ENCODE measurements at places on chromosomes 1 and 21. TPM values are rescaled to one million over a fixed set of nuclear protein-coding genes. Genes with fewer than 3 reads are reported as not detected.

GRCh38 chr1:242813490-242814091 lies 289.1 kb upstream of the PLD5 start:
- DNase-seq, result no peak

Gene IER5
- 5.7 TPM for polyA plus RNA-seq

DNA sequence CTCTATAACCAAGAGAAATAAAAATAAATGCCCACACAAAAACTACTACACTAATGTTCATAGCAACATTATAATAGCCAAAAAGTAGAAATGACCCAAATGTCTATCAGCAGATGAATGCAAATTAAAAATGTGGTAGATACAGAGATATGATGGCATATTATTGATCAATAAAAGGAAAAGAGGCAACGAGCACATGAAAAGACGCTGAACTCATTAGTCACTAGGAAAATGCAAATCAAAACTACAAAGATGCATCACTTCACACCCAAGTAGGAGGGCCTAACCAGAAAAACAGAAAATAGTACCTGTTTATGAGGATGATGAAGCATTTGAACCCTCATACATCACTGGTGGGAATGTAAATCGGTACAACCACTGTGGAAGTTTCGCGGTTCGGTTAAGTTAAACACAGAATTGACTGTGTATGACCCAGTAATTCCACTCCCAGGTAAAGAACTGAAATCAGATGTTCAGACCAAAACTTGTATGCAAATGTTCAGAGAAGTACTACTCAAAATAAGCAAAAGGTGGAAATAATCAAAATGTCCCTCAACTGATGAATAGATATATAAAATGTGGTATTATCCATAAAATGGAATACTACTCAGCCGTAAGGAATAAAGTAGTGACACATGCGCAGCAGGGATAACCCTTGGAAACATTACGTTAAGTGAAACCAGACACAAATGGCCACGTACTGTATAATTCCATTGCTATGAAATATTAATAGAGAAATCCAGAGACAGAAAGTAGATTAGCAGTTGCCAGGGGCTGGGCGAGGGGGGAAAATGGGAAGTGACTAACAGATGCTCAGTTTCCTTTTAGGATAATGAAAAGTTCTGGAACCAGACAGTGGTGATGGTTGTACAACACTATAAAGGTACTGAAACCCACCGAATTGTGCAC lies 3.1 kb downstream of the USP48 start:
- DNase-seq, result no peak

Gene HES3
- polyA plus RNA-seq, result not detected

GRCh38 chr1:67624680-67625079 lies 60.3 kb upstream of the GADD45A start:
- no peak for DNase-seq

- no peak for DNase-seq
Observed at GRCh38 chr1:43232074-43232473, 37.7 kb upstream of the TMEM125 start.

DNA sequence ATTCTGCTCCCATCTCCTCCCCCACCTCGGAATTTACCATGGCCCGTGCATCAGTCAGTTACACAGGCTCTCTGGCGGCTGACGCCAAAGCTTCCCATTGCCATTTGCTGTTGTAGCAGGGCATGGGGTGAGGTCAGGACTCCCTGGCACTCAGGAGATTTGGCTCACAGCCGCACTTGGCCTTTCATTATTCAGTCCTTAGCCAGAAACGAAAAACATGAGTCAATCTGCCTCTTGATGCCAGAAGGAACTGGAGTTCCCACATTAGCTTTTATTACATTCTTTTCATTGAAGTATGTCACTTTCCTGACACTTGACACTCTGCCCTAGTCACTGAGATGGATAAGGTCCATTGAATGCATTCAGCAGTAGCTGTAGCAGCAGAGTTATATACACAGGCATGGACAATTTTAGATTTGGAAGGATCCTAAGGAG lies 260.6 kb downstream of the CACNA1E start:
- DNase-seq, result no peak

- no peak for DNase-seq
Observed at GRCh38 chr1:213940947-213941346, 46.8 kb upstream of the PROX1 start.

Gene RIPPLY3
- 1.9 TPM for polyA plus RNA-seq

DNA sequence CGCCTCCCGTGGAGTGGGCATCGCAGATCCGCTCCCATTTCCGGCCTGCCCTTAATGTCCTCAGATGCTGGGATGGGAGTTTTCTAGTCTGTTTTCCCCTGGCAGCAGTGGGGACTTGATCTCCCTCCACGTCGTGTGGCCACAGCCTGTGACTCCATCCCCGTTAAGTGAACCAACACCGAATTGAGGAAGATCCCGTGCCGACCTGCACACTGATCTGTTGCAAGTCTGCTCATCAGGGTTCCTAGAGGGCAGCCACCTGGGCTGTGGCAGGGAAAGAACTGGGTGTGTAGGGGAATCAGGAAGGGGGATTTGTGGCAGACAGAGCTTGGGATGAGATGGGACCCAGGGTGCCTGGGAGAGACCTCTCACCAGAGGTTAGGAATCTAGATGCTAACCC lies 23.3 kb upstream of the CDK18 start:
- no peak for DNase-seq

GRCh38 chr1:206547104-206547503 lies 39.8 kb downstream of the RASSF5 start:
- no peak for DNase-seq

Gene PBX1
- polyA plus RNA-seq, result 160 TPM

DNA sequence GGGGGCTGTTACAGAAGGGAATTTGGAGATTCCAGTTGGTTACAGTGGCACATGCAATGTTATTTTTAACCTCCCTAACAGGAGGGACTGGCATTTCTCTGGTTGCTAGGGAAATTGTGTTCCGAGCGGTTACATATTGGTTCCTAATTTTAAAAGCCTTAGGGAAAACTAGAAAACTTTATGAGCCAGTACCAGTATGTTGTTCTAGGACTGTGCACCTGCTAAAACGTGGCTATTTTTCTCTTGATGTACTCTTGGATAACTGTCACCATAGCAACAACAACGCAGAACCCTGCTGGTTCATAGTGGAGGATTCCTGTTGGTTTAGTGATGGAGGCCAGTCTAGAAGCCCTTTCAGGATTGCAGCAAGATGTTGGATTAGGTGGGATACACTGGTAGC lies 68.9 kb upstream of the PGBD5 start:
- no peak for DNase-seq

Gene LCE3D
- polyA plus RNA-seq, result not detected

- DNase-seq, result no peak
Observed at GRCh38 chr1:1429671-1430073, 5.8 kb upstream of the VWA1 start.

DNA sequence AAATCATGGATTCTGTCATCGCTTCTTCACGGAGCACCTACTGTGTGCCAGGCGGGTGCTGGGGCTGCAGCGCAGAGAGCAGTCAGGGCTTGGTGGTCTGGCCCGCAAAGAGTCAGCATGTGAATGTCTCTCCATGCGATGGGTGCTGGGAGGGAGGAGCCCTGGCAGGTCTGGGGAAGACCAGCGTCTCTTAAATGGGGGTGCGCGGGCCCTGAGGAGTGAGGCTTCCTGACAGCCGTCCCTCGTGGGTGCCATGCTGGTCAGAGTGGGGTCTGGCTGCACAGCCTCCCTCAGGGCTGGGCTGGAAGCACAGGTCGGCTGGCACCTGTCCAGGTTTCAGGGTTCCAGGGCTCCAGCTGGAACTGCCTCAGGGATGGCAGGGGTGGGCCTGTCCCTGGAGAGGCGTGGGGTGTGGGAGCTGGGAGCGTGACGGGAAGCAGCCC lies 18.5 kb downstream of the TP73 start:
- no peak for DNase-seq

DNA sequence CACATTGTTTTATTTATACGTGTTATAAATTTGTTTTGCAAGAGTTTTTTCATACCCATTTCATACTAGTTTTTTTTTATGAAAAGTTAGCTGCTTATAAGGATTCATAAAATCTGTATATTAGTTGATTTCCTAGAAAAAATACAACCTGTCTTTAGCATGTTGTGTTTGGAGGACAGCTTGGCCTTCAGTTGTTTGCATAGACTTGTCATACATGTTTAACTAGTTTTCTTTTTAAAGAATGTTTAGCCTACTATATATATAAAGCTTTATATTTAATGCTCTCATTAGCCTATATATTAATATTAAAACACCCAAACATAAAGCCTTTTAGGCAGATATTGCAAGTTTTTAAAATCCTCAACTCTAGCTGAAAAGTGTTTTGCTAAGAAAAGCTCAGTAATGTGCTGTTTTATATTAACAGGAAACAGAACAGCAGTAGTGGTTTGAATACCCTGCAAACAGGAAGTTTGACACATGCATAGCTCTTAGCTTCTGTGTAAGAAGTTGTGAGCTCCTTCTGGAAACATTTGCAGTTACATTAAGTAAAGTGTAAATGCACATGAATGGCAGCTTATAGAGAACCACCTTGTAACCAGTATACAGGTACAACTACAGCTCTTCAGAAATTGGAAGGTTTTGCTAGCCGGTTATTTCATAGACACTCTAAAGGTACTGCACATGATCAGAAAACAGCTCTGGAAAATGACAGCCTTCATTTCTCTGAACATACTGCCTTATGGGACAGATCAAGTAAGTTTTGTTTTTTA lies at the start of gene PRKACB:
TSS of gene PRKACB (plus strand) at position 476 of the 770 bp plus-strand sequence. CDS start at position 567, 91 bp downstream.
- no peak for DNase-seq

DNA sequence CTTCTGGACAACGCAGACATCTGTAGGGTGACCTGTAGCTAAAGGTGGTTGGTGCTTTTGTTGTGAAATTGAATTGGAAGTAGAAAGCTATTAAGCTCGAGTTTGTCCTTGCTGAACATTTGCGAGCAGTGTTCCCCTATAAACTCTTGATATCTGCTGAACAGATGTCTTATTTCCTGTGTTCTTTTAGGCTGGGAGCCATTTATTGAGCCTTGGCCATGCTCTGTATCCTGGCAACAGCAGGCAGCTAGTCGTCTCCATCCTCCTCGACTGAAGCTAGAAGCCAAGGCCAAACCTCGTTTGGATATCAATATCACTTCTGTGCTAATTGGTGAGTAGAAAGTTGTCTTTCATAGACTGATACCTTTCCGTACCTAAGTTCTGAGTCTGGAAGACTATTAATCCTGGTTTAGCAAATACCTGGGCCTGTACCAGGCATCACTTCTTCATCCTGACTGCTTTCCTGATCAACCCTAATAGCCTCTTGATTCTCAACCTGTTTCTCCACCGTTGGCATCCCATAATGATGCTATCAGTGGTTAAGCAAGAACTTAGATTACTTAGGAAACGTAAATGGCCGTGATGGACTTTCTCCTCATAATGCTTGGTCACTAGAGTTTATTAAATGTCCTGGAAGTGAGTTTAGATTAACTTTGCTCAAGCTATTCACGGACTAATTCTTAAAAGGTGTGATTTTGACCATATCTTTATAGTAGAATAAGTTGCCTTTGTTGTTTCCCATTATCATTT lies 103.4 kb downstream of the VPS13D start:
- DNase-seq, result no peak

DNA sequence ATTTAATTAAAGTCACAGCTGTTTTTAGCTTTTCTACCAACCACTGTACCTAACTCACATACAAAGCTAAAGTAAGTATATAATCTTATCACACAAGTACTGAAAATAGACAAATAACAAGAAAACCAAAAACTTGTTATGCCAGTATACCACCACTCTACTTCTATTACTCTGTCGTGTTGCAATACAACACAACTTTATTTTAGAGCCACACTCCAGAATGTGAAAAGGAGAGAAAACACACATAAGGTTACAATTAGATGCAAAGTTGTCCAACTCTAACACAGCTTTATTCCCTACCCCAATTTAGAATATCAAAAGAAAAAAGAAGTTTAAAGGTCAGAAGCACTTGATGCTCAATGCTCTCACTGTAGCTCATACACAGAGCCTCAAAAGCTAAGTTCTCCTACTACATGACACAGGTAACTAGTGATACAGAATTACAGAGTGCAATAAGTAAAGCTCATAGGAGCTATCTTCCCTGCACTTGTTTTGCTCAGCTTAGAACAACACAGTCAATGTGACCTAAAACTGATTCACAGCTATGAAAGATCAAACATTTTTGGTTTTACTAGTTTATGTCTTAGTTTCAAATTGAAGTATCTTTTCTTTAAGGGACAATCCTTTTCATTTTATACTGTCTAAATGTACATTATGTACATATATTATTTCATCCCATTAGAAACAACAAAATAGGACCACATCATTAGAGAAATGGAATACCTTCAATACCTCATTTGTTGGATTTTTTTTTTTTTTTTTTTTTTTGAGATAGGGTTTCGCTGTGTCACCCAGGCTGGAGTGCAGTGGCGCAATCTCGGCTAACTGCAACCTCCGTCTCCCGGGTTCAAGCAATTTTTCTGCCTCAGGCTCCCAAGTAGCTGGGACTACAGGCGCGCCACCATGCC lies 29.2 kb downstream of the EYA3 start:
- no peak for DNase-seq

Gene ADGRL2
- polyA plus RNA-seq, result 158 TPM

Gene NAXE
- polyA plus RNA-seq, result 76.4 TPM

DNA sequence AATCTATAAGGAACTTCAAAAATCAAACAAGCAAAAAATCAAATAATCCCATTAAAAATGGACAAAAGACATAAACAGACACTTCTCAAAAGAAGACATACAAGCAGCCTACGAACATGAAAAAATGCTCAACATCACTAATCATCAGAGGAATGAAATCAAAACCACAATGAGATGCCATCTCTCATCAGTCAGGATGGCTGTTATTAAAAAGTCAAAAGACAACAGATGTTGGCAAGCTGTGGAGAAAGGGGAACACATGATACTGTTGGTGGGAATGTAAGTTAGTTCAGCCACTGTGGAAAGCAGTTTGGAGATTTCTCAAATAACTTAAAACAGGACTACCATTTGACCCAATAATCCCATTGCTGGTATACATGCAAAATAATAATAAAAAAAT lies 226.4 kb downstream of the S1PR1 start:
- DNase-seq, result no peak

Measured in renal cortex interstitium (tissue), 15 donors.